ENCODE measurements at places on chromosomes 6 and 20.

- DNase-seq = peak; percentile 89
These were observed 113.9 kb upstream of the PRSS16 start for GRCh38 chr6:27133281-27134227.

- no peak for DNase-seq
These were observed 40.1 kb downstream of the DNAH8 start for GRCh38 chr6:38755207-38755606.

DNA sequence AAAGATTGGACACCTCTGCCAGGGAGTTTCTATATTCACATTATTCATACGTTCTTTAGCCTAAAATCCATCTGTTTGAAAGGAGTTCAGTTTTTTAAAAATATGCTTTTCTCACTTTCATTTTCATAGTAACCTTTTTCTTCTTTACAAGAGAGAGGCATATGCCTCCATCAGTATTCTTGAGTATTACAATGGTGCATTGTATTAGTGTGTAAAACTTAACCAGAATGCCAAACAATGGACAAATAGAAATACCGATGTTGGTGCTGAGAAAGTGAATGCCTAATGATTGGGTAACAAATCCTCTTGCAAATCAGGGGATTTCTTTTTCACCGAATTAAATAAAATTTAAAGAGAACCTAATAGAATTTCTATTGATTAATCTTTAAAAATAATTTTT, 163.2 kb upstream of the LAMA2 start:
- no peak for DNase-seq

- DNase-seq = no peak
These were observed 101.3 kb downstream of the RTN4IP1 start for GRCh38 chr6:106527979-106528378.

- no peak for DNase-seq
These were observed 65.8 kb downstream of the REV3L start for GRCh38 chr6:111417181-111417585.

GRCh38 chr6:21395121-21395520, 198.4 kb upstream of the SOX4 start:
- DNase-seq = no peak

GRCh38 chr6:104639668-104640067, 220.1 kb downstream of the HACE1 start:
- DNase-seq = no peak

GRCh38 chr6:41080621-41081020, 7.8 kb downstream of the NFYA start:
- peak; percentile 59 for DNase-seq

GRCh38 chr20:45867819-45868176, 10.4 kb downstream of the ZSWIM3 start:
- DNase-seq = no peak

- no peak for DNase-seq
These were observed 1.1 kb upstream of the MMP24OS start for GRCh38 chr20:35279040-35279439.

DNA sequence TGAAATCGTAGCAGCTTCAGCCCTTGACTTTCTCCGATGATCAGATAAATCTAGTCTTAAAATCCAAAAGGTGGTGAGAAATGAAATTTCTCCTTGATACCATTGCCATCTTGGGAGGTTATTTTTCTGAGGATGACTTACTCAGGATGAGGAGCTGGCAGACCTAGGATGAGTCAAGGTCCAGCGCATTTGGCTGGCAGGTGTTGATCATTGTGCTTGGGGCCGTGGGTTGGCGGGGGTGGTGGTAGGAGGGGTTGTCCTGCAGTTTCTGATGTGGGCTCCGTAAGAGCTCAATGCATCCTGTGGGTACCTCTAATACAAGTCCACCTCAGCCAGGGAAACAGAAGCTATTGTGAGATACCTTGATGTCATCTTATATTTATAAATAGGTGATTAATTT, 148.3 kb upstream of the SCGN start:
- no peak for DNase-seq

DNA sequence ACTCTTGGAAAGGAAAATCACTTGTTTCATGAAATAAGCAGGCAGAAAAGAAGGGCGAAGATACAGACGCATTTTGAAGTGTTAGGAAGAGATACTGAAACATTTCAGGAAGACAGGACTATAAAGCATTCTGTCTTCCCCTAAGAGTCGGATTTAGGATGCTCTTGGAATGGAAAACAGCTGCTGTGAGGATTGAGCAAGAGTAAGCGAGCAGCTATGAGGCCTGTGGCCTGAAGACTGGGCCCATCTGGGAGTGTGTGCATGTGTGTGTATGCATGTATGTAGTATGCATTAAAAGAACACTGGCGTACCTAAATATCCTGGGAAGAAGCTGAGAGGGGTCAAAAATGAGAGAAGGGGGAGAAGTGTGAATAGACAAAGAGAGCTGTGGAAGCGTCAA, 83.6 kb downstream of the SIM1 start:
- DNase-seq = no peak

- DNase-seq = no peak
These were observed 83.3 kb upstream of the PDE10A start for GRCh38 chr6:165746331-165746730.

DNA sequence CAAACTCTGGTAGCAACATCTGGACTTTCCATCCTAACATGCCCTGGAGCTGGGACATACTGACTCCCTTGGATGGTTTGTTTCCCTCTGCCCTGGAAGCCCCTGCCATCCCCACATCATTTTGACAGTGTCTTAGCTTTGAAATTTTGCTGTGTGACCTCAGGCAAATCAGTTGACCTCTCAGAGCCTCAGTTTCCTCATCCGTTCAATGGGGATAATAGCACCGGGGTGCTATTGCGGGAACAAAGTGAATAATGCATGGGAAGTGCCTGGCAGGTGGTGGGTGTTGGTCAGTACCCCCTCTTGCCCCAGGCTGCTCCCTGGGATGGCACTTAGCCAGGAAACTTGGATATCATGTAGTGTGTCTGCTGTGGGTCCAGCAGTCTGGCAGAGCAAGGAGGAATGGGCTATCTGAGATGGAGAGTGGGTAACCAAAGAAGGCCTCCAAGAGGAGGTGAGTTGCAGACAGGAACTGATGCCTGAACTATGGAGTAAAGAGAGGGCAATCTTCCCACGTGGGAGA, 88.6 kb downstream of the MRPL14 start:
- no peak for DNase-seq

DNA sequence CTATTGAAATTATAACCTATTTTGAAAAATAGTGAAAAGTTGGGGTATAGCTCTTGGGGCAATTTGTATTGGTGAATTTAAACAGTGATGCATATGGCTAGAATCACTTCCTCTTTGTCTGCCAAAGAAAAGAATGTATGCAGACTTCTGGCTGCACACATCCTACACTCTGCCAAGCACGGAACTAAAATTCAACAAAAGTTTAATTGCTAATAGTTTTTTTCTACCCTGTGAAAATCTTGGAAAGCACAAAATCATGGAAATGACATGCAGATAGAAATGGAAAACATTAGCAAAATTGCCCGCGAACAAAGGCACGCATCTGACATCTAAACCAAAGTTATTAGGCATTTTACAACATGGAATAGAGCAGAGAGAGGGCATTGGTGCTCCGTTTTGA, 106.4 kb upstream of the PDE10A start:
- no peak for DNase-seq

GRCh38 chr6:142684371-142684770, 260.6 kb downstream of the HIVEP2 start:
- DNase-seq = no peak

GRCh38 chr20:21396599-21397340, 556 bp downstream of the NKX2-4 start:
- peak; percentile 26 for DNase-seq

- no peak for DNase-seq
These were observed 47.5 kb upstream of the ALDH8A1 start for GRCh38 chr6:134997133-134997995.

- no peak for DNase-seq
These were observed 42.1 kb downstream of the CTCFL start for GRCh38 chr20:57482796-57483195.

Data from activated naive CD4-positive, alpha-beta T cell treated with anti-CD3 and anti-CD28 coated beads, Interleukin-2, amount 10 ng/mL, durations not matched to agents 7 days and 5 days (primary cell).